ENCODE measurements at places on chromosomes 3 and 15.

- no peak for DNase-seq
These were observed 131.4 kb upstream of the IGSF10 start for GRCh38 chr3:151592287-151592686.

DNA sequence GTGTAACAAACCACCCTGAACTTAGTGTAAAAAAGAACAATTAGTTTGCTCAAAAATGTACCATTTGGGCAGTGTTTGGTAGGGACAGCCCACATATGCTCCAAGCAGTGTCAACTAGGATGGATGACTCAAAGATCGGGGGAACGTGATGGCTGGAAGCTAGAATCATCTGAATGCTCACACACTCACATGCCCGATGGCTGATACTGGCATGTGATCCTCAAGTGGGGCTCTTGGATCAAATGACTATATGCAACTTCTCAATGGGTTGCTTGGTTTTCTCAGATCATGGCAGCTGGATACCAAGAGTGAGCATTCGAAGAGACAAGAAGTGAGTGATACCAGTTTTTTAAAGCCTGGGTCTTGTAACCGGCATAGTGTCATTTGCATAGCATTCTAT lies 335.9 kb upstream of the KCNMB2 start:
- no peak for DNase-seq

DNA sequence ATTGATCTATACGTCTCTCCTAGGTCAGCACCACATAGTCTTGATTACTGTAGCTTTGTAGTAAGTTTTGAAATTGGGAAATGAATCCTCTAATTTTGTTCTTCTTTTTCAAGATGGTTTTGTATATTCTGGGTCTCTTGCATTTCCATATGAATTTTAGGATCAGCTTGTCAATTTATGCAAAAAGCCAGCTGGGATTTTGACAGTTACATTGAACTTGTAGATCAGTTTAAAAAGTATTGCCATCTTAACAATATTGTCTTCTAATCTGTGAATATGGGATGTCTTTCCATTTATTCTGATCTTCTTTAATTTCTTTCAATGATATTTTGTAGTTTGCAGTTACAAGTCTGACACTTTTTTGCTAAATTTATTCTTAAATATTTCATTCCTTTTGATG lies 5.6 kb upstream of the PRR23E start:
- DNase-seq: no peak

GRCh38 chr3:194602669-194603171 lies 30.5 kb downstream of the TMEM44 start:
- no peak for DNase-seq

DNA sequence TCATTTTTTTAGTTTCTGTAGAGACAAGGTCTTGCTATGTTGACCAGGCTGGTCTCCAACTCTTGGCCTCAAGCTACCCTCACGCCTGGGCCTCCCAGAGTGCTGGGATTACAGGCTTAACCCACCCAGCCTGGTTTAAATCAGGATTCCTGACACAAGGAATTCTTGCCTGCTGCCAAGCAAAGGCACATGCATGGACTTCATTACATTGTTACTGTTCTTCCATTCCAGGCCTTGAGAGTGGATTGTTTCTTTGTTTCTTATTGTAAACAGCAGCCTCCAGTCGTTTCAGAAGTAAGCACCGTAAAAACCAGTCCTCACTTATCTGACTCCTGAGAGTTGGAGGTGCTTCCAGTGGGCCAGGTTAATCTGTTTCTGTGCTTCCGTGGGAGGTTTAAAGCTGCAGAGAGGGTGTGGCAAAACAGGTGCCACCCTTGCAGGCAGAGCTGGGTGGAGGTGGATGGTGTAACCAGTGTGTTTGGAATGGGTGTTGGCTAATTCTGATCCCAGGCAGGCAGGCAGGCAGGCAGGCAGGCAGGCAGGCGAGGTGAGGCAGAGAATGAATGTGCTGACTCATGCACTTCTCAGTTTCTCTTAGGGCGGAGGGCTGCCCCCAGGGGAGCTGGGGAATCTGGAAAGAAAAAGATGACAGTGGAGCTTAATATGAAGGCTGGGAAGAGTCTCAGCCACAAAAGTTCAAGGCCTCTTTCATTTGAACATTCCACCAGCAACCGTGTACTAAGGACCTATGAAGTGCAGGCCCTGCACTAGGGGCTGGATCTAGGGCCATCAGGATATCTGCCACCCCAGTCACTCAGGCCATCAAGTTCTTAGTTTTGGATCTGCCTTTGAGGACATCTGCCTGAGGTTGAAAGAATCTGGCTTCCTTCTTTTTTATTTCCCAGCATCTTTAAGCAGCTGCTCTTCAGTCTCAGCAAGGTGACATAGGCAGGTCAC lies 37.0 kb upstream of the CDCP1 start:
- DNase-seq: no peak

DNA sequence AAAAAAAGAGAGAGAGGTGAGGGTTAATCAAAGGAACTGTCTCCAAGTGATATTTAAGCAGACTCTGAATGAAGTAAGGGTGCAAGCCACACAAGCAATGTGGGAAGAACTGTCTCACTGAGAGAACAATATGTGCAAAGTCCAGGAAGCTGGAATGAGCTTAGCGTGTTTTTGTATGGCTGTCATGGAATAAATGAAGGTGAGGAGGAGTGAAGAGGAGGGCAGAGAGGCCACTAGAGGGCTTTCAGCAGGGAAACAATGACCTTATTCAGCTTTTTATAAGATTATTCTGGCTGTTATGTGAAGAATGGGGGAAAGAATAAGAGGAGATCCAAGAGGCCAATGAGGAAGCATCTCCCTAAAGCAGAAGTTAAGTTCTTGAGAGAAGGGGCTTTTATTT lies 86.9 kb upstream of the COL8A1 start:
- no peak for DNase-seq

DNA sequence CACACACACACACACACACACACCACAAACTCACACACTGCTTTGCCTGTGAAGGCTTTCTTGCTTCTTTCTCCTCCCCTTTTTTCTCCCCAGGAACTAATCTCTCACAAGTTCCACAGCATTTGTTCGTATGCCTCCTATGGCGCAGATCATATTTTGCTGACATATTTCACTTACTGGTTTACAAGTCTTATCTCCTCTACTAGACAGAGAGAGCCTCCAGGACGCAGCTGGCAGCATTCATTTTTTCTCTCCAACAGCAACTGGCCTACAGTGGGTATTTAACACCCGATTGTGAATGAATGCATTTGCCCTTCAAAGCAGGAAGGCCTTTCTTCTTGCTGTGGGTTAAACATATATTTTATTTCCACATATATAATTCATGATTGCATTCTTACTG lies 47.0 kb upstream of the DLG1 start:
- DNase-seq: no peak

GRCh38 chr15:79965846-79966630 lies 5.0 kb downstream of the BCL2A1 start:
- no peak for DNase-seq

DNA sequence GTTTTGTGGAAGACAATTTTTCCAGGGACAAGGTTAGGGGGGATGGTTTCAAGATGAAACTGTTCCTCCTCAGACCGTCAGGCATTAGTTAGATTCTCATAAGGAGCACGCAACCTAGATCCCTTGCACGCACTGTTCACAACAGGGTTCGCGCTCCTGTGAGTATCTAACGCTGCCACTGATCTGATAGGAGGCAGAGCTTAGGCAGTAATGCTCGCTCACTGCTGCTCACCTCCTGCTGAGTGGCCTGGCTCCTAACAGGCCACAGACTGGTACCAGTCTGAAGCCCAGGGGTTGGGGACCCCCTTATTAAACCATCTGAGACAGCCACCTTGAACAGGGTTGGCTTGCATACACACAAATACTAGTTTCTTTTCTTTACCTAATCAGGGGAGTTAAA lies 13.5 kb upstream of the IMPG2 start:
- no peak for DNase-seq

DNA sequence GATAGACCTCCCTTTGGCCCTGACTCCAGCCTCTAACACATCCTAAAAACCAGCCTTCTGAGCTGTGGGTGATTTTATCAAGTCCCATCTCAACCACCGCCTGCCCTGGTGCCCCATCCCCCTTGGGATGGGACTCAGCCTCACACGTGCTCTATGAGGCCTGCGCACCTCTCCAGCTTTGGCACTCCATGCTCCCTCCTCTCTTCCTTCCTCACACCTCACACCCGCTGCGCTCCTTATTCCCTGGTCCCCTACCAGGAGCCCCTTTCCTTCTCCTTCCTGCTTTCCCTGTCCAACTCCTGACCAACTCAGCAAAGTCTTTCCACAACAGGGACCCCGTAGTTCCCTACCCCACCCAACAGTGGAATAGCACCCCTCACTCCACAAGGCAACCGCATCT lies 18.4 kb upstream of the SLC6A1 start:
- no peak for DNase-seq

- DNase-seq: no peak
These were observed 249.4 kb upstream of the PLSCR5 start for GRCh38 chr3:146854523-146854922.

- no peak for DNase-seq
These were observed at the start of gene PRR23A for GRCh38 chr3:139006051-139006716. Gene PRR23A (minus strand): TSS chr3:139006268. CDS start chr3:139006268, 0 bp downstream.

DNA sequence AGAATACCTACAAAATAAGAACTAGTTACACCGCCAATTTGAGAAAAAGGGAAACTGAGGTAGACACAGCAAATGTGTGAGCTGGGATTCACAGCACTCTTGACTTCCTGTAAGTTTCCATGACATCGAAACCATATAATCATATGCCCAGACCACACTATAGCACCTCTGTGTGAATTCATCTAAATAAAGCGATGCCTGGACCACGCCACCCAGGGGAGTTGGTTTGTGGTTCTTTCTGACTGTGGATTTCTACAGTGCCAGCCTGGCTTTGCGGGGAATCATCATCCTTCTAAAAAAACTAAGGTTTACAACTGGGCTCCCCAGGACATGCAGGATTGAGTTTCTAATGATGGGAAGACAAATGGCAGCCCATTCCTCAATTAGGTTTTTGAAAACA lies 23.5 kb upstream of the CA12 start:
- no peak for DNase-seq

DNA sequence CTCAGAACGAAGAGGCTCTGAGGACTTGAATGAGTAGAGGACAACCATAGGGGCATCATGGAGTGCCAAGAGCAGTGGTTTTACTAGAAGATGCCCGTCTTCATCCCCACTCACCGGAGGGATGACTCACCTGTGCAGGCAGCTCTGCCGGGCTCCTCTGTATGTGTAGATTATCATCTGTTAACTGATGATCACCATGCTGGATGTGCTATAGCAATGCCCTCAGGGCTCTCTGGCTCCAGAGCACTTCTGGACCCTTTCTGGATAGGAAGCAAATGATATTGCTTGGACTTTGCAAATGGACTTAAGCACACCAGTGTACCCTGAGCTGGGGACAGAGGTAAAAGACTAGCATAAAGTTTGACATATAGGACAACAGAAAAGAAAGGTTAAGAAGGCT lies 10.2 kb upstream of the TGFBR2 start:
- DNase-seq: no peak

DNA sequence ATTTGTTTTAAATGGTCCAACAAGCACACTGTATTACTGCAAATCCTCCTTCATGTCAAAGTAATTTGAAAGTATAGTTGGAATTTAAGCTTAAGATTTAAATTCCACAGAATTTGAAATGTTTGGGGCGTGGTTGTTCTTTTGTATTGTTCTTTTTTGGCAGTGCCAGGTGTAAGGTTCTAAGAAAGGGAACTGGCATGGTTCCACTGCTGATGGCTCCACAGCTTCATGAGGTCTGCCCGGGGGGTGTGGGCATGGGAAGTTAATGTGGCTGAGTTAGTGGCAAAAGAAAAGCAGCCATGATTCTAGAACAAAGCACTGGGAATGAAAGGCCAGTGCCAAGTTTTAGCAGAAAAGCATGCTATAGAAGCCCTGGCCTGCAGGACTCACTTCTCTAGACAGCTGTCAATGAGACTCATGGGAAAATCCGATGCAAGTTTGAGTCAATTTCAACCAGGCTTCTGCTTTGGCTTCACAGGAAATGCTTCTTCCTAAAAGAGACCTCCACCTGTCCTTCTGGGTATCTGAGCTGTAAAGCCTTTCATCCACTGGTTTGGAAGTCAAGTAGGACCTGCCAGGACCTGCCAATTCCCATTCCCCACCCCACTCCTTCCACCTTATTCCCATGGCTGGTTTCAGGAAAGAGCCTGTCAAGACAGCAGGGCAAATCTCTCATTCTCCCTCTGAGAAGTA lies 18.9 kb downstream of the CDCP1 start:
- no peak for DNase-seq

DNA sequence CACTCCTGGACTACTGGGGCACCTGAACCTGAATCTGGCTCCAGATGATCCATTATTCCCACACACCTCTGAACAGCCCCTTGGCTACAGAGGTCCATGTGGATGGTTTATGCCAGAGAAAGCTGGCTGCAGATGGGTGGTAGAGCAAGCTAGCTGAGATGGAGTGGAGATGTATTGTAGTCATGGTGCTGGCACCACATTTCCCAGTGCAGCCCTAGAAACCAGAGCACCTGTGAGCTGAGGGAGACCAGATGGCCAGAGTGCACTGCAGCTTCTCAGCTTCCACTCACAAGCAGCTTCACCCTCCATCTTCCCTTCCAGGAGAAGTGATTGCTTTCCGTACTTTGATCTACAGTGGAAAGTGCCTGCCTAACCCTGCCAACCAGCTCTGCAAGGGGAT lies 29.9 kb downstream of the RBP1 start:
- DNase-seq: no peak

DNA sequence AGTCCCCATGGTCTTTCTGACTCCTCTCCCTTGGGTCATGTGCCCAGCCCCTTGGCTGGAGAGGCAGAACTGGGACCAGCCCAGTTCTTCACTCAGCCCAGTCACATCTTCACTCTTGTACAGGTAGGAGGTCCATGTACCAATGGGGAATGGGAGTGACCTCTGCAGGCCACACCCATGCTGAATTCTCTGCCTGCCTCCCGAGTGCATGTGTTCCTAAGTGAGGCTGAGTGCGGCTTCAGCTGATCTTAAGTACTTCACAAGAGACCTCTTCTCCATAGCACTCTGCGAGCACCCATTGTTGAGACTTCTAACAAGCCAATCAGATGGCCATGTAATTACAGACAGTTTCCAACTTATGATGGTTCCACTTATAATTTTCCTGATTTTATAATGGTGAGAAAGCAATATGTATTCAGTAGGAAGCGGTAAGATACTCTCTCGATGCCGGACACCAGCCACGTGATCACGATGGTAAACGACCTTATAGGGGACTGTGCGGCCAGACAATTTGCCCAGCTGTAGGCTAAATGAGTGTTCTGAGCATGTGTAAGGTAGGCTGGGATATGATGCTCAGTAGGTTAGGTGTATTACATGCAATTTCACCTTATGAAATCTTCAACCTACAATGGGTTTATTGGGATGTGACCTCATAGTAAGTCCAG lies 112.1 kb downstream of the KLF13 start:
- DNase-seq: no peak

All from NCI-H1694 (cell line).